ENCODE measurements at places on chromosomes 7 and 10. TPM values are rescaled to one million over a fixed set of nuclear protein-coding genes. Genes with fewer than 3 reads are reported as not detected.

LIPJ gene
- polyA plus RNA-seq = 0.05 TPM

ASB10 gene
- polyA plus RNA-seq = 8.2 TPM

RADIL gene
- polyA plus RNA-seq = 3.7 TPM

CPA4 gene
- 1.9 TPM for polyA plus RNA-seq

CALML5 gene
- 0.99 TPM for polyA plus RNA-seq

PIK3AP1 gene
- 3.2 TPM for polyA plus RNA-seq

DNA sequence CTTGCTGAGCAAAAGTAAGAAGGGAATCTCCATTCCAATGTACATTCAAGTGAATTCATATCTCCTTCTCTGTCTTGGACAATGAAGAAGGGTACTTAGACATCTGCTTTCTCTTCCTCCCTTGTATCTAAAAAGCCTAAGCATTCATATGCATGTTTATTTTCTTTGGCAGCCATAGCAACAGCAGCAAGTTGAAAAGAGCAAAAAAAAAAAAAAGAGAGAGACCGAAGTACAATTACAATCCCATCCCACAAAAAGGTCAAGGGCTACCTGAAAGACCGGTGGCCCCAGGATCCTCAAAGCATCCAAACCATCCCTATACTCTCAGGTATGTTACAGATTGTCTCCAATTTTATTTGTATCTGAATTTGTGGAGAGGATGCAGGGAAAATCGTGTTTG is 4.1 kb downstream of the OR2F1 start:
- DNase-seq = no peak

DNA sequence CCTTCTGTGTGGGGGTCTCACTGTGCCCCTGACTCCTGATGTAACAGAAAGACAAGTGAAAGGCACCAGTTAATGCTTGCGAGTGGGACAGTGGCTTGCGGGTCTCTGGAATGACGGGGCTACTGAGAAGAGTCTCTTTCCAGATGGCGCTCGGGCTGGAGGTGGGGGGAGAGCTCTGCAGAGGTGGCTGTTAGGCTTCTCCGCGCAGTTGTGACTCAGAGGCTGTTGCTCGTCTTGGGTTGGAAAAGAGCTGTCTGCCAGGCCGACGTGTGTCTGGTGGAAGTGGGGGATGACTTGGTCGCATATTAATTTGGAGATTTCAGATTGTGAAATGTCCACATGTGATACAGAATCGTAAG is 27.9 kb upstream of the SH2B2 start:
- DNase-seq = no peak

- no peak for DNase-seq
Measured at GRCh38 chr7:120959929-120960484, 9.4 kb downstream of the ING3 start.

- no peak for DNase-seq
Measured at GRCh38 chr10:43201545-43202131, 63.4 kb downstream of the CSGALNACT2 start.

DNA sequence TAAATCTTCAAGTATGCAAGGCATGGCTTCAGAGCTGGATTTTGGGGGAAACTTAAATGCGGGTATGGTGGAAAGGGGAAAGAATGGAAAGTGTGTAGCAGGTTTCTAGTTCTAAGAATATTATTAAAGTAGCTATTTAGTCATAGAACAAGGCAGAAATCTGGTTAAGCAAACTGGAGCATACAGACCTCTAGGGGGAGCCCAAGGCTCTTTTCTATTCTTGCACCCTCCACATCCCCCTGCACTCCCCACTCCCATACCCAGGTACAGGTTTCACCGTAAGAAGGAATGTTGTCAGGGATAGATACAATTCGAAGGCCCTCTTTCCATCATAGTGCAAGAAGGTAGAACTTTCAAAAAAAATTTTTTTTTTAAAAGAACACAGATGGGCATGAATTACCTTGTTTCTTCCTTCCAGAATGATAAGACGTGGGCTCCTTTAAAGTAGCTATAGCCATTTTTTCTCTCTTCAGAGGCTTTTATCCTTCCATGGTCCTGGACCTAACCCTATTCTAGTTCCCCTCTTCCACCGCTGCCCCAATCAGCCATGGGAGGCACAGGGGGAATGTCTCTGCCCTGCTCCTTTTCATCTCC is 41.5 kb upstream of the SMIM30 start:
- peak; percentile 10 for DNase-seq

GRCh38 chr7:65731562-65732035 is 141.3 kb upstream of the VKORC1L1 start:
- DNase-seq = no peak

GRCh38 chr7:18276380-18276779 is 219.2 kb upstream of the HDAC9 start:
- DNase-seq = no peak

DNA sequence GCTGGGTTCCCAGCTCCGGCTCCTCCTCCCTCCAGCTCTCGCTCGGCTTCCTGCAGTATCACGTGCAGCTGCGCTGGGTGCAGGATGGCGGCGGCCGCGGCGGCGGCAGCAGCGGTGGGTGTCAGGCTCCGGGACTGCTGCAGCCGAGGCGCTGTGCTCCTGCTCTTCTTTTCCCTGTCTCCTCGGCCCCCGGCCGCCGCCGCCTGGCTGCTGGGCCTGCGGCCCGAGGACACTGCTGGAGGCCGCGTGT is at the start of gene CNNM1:
Gene CNNM1 (plus strand): TSS at position 53 of the 250 bp plus-strand sequence. CDS start 32 bp downstream, at position 85.
- DNase-seq = no peak

DNA sequence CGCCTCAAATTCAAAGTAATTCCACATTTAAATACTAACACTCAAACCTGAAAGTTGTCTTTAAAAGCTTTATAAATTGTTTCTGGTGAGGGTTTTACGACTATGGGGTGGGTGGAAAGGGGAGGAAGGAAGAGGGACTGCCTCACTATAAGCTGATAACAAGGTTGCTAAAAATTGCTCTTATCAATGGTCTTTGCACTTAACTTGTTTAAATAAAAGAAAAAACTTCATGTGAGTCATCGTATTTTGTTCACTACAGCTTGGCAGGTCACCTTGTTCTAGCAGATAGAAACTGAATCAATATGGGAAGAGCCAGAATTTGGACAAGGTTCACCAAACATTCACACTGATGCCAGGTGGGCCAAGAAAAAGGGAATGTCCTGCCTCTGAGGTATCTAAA is 129.2 kb downstream of the TES start:
- no peak for DNase-seq

DNA sequence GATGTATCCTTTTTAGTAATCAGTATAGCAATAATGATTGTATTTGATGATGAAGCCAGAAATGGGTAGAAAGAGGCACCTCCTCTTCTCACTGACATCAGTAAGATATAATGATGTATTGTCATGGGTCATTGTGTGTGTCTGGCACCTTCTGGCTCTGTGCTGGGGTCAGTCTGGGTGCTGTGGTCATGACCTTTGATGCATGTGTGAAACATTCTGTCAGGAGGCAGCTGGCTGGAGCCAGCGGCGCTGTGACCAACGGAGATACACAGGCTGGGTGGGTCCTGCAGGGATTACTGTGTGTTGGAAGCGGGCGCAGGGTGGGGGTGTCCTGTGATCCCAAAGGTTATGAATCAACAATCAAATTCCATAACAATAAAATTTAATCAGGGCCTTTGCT is 35.2 kb downstream of the EEPD1 start:
- no peak for DNase-seq

DNA sequence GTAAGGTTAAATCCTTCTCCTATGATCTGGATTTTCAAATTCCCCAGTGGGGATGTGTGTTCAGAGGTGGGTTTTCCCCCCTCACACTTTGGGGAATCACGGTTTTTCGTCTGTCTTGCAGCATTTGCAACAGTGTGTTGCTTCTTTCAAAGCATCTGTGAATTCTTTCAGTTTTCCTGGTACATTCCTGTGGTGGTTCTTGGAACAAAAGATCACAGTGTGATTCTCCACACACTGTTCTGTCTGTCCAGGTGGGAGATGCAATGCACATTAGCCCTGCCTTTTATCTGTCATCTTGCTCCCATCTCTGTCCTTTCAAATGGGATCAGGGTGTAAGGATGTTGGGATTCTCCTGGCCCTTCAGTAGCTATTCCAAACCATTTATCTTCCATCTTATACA is 11.8 kb downstream of the AGK start:
- no peak for DNase-seq

DNA sequence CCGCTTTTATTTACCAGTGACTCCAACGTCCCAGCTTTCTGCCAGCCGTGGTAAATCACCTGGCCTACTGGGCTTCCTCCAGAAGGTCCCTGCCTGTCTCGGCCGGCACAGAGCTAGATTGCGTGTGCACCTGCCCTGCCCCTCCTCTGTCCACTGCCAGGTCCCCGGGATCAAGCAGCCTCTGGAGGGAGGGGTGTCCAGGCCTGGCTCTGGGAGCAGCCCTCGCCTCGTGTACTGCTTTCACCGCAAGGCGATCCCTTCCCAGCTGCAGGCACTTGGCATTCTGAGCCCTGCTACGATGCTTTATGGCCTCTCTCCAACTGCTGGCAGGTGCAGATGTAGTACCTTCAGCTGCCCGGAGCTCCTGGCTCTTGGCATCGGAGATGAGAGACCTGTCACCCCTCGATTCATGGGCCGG is 7.4 kb downstream of the SLC29A3 start:
- DNase-seq = no peak

- DNase-seq = no peak
Measured at GRCh38 chr10:44948642-44949041, 11.0 kb upstream of the RASSF4 start.

DNA sequence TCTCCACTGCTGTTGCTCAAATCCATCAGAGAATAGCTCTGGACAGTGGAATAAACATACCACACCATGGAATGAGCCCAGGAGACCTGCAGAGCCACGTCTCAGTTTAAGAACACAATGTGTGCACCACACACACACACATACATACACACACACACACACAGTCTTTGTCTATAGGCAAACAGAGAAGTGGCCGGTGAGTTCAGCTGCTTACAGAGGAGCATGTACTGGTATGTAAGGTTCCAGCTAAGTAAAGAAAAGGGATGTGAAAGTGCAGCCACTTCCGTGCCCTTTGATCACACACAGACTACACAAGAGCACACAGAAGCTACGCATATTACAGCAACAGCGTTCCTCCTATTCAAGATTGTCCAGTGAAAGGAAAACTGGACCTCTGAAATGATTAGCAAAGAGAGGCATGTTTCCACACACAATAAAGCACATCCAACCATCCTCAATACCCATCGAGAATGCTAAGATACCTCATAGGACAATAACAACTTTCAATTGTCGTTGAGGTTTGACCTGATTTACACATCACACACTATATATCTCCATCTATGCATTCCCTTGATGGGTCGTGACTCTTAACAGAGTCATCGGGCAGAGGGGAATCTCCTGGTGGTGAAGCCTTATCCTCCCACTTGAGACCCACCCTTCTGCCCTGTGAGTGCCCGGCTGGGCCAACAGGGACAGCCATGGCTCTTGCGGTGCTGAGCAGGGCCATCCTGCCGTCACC is 23.6 kb downstream of the SLC35B4 start:
- DNase-seq = peak; percentile 37

DNA sequence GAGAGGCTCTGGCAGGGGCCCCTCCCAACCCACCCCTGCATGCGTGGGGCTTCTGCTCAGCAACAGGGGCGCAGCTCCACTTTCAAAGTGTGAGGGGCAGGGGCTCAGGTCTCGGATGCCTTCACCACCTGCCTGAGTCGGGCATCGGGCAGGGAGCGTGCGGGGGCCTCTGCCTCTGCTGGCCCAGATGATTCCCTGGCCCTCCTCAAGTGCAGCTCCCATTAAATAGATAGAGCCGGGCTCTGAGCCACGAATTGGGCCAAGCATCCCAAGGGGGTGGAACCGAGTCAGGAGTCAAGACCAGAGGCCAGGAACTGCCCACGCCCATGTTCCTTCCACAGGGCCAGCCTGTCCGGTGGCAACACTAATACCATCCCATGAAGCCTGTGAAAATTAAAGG is 108.9 kb upstream of the FAM20C start:
- no peak for DNase-seq
